Fibroblast of the aortic adventitia (primary cell): ENCODE measurements at places on chromosomes 16 and 17. TPM values are rescaled to one million over a fixed set of nuclear protein-coding genes. Genes with fewer than 3 reads are reported as not detected.

GRCh38 chr17:37373530-37374159, 2.1 kb upstream of the C17orf78 start:
- peak; percentile 88 for DNase-seq

Gene ANKRD40CL
- total RNA-seq = not detected in 2 replicates

Gene KRTAP2-1
- not detected in 2 replicates for total RNA-seq

DNA sequence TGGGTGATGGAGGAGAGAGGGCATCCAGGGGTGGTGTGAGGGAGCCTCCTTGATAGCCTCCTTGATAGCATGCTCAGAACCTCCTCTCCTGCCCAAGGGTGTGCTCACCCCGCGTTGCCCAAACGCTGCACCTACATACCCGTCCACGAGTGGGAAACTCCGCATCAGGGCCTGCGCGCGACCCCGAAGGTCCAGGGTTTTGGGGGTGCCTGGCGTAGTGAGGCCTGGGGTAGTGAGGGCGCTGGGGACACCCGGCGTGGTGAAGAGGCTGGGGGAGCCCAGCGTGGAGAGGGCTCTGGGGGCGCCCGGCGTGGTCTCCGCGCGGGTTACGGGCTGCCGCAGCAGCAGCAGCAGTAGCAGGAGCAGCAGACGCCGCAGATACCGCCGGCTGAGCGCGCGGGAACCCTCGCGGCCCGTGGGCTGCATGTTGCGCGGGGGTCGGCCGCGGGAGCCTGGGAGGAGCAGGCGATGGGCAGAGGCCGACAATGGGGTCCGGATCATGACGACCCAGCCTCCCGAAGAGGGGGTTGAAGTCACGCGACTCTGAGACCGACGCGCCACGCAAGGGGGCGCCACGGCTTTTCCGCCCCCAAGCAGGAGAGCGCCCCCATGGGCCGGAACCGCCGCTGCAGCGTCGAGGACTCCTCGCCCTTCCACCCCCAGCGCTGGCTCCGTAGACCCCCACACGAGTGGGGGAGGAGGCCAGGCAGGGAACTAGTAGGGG, at the start of gene DPEP3:
TSS of gene DPEP3 (minus strand) at position 545 of the 724 bp plus-strand sequence. CDS start at position 426, 119 bp downstream.
- DNase-seq = no peak

GRCh38 chr16:8552487-8553221, 37.7 kb downstream of the TMEM114 start:
- DNase-seq = no peak

GRCh38 chr17:82365606-82366295, 5.8 kb upstream of the UTS2R start:
- DNase-seq = no peak

DNA sequence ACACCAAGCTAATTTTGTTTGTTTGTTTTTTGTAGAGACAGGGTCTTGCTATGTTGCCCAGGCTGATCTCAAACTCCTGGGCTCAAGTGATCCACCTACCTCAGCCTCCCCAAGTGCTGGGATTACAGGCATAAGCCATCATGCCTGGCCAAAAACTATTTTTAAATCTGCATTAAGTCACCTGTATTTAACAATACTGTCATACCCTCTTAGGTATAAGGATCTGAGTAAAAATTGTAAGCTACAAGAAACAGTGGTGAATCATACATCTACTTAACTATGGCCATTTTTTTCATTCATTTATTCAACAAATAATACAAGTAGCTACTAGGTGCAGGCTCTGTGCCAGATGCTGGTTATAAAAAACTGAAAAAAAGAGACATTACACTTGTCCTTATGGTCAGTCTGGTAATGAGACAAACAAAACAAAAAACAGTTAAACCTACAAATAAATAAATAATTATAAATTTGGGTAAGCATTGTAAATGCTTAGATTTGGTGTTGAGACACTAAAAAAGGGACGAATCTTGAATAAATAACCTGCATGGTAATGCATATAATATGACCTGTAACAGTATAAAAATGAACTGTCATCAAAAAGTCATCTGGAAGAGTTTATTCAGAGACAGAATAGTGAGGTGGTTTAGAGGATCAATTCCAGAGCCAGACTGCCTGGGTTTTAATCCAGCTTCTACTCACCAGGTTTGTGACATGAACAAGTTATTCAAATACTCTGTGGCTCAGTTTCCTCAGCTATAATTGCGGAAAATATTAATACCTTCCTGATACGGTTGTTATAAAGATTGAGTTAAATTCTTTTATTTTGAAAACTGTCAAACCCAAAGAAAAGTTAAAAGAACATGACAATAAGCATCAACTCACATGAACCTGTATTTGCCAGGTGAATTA, 26.8 kb downstream of the BRIP1 start:
- no peak for DNase-seq

Gene SEPHS2
- total RNA-seq = 15.0 and 15.8 TPM in 2 replicates

GRCh38 chr17:39150104-39150634, 1.3 kb downstream of the PLXDC1 start:
- DNase-seq = no peak

GRCh38 chr17:4035081-4035680, 70.9 kb upstream of the ATP2A3 start:
- no peak for DNase-seq

DNA sequence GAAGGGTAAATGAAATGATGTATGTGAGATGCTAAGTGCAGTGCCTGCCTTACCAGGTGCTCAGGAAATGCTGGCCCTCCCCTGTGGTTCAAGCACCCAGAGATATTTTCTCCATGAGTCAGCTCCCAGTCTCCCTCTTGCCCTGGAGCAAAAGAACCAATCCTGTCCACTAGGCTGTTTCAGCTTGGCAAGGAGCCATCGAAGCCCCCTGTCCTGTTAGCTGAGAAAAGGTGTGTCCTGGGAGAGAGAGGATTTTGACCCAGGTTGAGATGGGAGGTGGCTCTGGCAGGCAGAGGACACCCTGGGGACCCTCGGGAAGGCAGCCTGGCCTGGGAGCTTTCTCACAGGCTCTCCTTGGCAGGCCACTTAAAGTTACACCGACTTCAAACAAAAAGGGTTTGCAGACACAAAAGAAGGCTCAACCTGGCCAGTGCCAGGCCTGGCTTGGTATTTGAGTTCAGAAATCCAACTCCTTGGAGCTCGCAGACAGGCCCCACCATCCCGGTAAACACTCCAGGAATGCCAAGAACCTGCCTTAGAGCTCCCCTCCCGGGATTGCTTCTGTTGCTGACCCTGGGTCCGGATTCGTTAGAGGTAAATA, 29.6 kb downstream of the NTN1 start:
- DNase-seq = no peak

DNA sequence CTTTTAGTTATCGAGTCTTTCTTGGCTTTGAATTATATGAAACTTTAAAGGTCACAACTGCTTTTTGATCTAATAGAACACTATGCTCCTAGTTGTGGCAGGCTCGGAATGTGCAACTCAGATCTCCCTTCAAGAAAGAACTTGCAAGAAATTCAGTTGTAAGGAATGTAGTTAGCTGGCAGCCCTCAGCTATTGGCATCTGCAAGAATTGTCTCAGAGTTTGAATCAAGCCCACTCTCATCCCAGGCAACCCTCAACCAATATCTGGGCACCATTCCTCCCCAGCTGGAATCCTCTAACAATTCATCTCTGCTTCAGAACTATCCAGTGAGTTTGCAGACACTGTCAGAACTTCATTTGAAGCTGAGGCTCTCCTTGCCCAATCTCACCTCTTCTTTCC, 447.2 kb downstream of the KIF2B start:
- DNase-seq = no peak

Gene MT1G
- total RNA-seq = not detected in 2 replicates

Gene MPV17L
- 1.1 and 3.3 TPM in 2 replicates for total RNA-seq

GRCh38 chr16:85150331-85150940, 38.2 kb upstream of the CIBAR2 start:
- no peak for DNase-seq

DNA sequence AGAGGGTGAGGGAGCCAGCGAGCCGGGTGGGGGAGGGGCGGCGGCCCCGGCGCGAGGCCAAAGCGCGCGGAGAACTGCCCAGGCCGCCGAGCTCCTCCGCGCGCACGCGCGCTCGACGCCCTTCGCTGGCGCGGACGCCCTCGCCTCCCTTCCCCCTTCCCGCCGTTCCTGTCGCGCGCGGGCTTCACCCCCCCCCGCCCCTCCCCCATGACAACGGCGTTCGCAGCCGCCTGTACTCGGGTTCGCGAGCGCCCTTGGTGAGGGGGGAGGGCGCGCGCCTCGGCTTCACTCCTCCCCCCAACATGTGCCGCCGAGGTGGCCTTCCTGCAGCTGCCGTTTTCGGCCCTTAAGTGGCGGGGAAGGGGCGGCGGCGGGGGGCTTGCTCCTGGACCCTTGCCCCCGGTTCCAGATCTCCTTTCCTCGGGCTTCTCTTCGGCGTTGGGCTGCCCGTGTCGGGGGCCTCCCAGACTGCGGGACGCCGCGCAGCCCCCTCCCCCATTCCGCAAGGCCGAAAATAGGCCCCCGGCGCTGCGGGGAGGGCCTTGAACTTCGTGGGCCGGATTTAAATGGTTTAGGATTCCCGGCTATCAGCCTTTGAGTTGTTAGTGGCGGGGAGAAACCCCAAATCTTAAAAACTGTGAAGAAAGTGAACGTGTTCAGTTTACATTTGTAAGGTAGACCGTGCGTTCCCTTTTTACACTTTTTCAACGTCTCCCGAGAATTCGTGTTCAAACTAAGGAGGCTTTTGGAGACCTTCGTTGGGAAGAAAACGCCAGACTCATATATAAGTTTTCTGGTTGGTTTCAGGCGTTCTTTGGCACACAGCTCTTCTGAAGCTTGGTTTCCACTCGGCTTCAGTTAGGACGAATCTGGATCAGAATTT, 653 bp downstream of the SRRM2 start:
- peak; percentile 76 for DNase-seq

DNA sequence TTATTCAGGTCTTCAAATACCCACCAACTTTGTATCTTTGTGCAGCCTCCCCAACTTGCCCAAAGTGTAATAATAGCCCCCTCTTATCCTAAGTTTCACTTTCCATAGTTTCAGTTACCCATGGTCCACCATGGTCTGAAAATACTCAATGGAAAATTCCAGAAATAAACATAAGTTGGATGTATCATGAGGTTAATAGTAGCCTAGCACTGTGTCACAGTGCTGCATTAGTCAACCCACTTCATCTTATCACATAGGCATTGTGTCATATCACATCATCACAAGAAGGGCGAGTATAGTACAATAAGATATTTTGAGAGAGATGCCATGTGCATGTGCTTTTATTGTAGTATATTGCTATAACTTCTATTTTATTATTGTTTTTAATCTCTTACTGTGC, 21.9 kb downstream of the OMG start:
- DNase-seq = no peak

- DNase-seq = no peak
Observed at GRCh38 chr17:39402890-39403605, 1.6 kb upstream of the FBXL20 start.

Gene VAC14
- 29.7 and 30.8 TPM in 2 replicates for total RNA-seq

Gene ATP2A1
- total RNA-seq = 0.18 TPM in 1 of 2 replicates, not detected in the other

DNA sequence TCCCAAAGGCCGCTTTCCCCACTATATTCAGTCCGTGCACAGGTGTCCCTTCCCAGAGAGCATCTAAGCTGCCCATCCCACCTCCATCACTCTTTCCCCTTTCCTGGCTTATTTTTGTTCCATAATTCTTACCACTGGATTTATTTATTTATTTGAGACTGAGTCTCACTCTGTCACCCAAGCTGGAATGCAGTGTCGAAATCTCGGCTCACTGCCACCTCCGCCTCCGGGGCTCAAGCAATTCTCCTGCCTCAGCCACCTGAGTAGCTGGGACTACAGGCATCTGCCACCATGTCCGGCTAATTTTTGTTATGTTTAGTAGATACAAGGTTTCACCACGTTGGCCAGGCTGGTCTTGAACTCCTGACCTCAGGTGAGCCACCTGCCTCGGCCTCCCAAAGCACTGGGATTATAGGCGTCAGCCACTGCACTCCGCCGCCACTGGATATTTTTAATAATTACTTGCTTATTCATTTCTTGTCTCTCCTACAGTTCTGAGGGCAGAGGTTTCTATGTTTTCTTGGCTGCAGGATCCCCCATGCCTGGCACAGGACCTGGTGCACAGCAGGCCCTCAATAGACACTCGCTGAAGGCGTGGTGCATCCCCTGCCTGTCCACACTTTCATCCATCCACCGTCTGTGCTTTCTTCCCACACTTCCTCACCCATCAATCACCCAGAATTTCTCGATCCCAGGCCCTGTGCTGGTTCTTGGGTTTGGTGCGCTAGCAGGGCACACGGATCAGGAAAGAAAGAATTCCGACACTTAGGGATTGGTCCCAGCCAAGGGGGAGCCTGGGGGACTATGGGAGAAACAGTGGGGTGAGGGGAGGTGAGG, 9.9 kb upstream of the ADGRG1 start:
- DNase-seq = no peak

DNA sequence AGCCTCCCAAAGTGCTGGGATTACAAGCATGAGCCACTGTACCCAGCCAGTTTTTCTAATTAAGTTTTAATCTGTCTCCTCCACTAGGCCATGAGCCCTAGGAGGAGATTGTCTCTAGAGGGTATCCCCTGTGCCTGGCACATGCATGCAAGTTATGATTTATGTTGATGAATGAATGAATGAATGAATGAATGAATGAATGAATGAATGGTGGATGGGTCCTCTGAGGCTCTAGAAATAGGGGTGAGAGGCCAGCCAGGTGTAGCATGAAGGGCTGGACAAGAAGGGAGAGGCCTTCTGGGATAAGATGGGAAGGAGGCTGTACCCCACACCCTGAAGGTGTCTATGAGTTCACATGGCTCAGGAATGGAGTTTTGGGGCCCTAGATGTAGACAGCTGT, 48.8 kb downstream of the EMP2 start:
- DNase-seq = no peak

Gene VAT1L
- total RNA-seq = 4.6 and 12.2 TPM in 2 replicates

Gene ZNF785
- total RNA-seq = 8.1 and 8.3 TPM in 2 replicates

DNA sequence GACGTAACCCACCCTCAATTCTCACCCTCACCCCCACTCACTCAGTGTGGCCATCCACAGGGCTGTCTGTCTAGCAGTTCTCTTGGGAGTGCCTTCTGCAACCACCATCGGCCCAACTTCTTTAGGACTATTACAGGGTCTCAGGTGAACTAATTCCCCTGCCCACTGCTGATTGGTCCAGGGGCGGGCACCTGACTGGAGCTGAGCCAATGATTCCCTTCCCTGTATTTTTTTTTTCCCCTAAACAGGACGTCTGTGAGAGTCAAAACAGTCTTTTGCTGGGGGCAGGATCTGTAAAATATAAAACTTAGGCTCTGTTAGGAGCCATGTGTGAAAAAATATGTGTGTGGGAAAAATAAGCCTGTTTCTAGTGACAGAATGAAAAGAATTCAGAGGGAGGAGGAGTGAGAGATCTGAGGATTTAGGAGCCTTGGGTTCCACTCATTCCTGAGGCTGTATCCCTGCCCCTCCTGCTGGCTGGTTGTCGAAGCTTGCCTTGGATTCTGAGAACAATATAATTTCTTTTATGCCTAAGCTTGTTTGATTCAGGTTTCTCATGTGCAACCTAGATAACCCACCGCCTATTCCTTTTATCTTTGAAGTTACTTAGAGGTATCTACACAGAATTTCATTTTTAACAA, 115.0 kb downstream of the SPACA3 start:
- no peak for DNase-seq

GRCh38 chr16:10539793-10540192, 40.6 kb downstream of the EMP2 start:
- DNase-seq = no peak

Gene FNDC8
- total RNA-seq = not detected in 2 replicates

DNA sequence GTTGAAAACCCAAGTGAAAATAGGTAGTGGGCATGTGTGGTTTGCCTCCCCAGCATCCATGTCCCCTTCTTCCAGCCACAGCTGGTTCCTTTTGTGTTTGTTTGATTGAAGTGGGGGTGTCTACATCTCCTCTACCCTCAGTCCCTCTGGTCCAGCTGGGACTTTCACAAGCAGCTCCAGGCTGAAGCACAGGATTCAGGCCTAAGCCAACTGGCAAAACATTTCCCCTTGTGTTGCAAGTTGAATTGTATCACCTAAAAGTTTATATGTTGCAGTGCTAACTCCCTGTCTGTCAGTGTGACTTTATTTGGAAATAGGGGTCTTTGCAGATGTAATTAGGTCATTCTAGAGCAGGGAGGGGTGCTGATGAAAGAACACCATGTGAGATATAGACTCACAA, 205.9 kb upstream of the ASIC2 start:
- DNase-seq = no peak
